ENCODE measurements at places on chromosomes 3 and 15.
A peak's percentile ranks its signal among the peaks of the same experiment; 100 is the strongest.

- no peak for ATAC-seq
These were observed 54.5 kb upstream of the MEX3B start for GRCh38 chr15:82100111-82100929.

DNA sequence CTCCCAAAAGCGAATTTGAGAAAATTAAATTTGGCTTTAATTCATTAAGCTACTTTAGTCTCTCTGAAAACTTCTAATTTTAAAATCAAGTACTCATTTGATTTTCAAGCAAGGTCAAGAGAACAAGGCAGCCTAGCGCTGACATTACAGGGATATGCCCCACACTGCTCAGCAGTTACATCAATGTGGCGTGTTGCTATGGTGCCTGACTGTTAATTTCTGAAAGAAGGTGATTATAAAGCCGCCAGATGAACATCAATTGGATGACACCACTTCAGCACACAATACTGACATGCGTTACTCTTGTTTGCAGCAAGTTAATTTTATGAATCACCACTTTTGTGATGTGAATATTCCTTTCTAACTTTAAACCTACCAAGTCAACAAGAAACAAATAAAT, 284.4 kb downstream of the FOXP1 start:
- no peak for ATAC-seq

- no peak for ATAC-seq
These were observed 270.9 kb downstream of the ULK4 start for GRCh38 chr3:41690766-41691563.

- no peak for ATAC-seq
These were observed 162.7 kb downstream of the FGF12 start for GRCh38 chr3:192564611-192565010.

- no peak for ATAC-seq
These were observed 166.8 kb downstream of the TCF12 start for GRCh38 chr15:57085267-57085666.

DNA sequence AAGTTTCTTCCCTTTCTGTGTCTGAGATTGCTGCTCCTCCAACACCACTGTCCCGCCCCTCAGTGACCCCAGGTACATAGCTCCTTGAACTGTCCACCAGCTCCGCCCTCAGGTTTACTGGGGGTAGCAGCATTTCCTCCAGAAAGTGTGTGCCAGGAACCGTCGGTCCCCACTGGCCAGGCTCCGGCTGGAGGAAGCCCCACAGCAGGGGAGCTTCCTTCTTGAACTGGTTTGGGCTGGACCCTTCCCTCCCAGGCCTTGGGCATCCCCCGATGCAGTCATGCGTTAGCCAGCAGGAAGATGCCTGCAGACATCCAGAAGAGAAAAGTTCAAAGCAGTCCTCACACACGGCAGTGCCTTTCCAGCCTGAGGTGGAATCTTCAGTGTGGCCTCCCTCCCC, 19.7 kb downstream of the PAK6 start:
- ATAC-seq, result no peak

- no peak for ATAC-seq
These were observed 856.2 kb downstream of the TUSC7 start for GRCh38 chr3:117565777-117566176.

- no peak for ATAC-seq
These were observed 78.1 kb downstream of the DCUN1D1 start for GRCh38 chr3:182902236-182902635.

GRCh38 chr3:82475306-82475705, 713.9 kb upstream of the GBE1 start:
- ATAC-seq, result no peak

GRCh38 chr3:164806188-164806587, 272.1 kb downstream of the SI start:
- ATAC-seq, result no peak

- ATAC-seq, result peak; percentile 35
These were observed 76.7 kb downstream of the BOC start for GRCh38 chr3:113287803-113288648.

GRCh38 chr3:12185172-12185710, 26.5 kb upstream of the TIMP4 start:
- no peak for ATAC-seq

DNA sequence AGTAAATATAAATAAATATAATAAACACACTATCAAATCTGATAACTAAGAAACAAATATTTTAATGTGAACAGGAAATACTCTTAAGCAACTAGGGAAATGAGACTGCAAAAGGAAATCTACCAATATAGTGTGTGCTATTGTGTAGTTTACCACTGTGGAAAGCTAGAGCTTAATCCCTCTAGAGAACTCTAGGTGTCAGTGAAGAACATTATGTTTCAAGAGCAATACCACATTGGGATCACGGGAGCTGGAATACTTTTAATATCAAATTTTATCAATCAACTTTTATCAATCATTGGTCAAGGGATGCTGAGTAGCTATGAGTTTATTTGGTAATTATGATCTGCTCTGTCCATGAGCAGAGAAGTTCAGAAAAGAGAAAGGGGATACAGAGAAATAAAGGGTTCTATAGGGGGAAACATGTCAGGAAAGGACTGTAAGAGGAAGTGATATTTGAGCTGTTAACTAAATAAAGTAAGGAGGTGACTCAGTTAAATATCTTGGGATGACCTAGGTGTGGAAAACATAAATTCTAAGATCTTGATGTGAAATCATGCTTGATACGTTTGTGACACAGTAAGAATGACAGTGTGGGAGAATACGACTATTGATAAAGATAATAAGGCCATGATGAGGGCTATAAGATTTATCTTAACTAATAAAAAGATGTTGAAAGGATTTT, 762.2 kb upstream of the ALCAM start:
- no peak for ATAC-seq

GRCh38 chr3:55591888-55592287, 104.8 kb upstream of the WNT5A start:
- peak; percentile 16 for ATAC-seq

DNA sequence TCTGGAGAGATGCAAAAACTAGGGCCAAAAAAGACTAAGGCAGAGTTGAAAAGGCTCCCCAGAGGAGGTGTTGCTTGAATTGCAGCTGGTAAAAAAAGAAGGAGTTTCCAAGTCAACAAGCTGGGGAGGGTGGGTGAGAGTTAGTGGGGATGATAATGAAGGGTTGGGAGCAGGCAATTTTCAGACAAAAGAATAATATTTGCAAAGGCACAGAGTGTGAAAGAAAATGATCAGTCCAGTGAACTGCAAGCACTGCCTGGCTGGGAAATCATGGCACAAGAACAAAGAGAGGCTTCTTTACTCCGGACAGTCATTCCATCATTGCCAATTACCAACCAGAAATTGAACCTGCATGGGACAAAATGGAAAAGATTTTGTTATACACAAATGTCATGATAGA, 42.2 kb downstream of the C3orf85 start:
- no peak for ATAC-seq

DNA sequence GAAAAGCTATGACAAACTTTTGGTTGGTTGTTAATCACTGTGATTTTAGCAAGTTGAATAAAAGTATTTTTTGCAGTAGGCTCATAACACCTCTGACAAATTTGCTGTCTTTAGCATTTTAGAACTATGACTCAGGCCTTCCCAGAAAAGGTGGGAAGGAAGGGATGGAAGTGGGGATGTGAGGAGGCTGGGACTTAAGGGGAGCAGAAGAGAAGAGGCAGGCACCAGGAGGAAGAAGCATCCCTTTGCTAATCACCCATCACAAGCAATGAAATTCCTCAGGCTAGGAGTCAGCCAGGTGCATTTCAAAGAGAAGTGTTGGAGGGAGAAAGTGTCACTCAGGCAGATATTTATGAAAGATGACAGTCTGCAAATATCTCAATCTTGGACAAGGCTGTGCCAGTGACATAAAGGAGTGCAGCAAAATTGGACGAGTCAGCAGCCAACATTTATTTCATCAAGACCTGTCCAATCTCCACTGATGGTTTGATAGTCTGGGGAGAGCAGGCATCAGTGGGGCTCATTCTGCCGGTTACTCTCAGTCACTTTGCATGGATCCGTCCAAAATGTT, 337.3 kb upstream of the ARRDC4 start:
- no peak for ATAC-seq

- no peak for ATAC-seq
These were observed 164.7 kb upstream of the RGMA start for GRCh38 chr15:93253681-93254080.

- no peak for ATAC-seq
These were observed 1504.4 kb upstream of the CADM2 start for GRCh38 chr3:83454353-83454752.

- peak; percentile 58 for ATAC-seq
These were observed 11.6 kb upstream of the TFRC start for GRCh38 chr3:196093317-196094111.

DNA sequence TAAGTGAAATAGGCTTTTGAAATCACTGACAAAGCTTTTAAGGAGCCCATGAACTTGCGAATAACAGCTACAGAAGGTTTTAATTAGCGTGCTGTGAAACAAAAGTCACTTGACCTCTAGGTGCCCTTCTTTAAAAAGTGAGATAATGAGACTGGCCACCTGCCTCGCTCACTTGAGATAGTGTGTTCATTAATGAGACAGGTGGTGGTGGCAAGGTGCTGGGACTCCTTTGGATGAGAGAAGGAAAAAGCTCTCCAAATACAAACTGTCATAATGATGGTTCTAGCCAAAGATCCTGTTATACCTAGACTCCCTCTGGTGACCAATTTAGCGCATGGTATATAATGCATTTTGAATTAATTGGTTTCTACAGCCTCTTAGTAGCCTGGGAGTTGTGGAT, 22.7 kb upstream of the IREB2 start:
- no peak for ATAC-seq

DNA sequence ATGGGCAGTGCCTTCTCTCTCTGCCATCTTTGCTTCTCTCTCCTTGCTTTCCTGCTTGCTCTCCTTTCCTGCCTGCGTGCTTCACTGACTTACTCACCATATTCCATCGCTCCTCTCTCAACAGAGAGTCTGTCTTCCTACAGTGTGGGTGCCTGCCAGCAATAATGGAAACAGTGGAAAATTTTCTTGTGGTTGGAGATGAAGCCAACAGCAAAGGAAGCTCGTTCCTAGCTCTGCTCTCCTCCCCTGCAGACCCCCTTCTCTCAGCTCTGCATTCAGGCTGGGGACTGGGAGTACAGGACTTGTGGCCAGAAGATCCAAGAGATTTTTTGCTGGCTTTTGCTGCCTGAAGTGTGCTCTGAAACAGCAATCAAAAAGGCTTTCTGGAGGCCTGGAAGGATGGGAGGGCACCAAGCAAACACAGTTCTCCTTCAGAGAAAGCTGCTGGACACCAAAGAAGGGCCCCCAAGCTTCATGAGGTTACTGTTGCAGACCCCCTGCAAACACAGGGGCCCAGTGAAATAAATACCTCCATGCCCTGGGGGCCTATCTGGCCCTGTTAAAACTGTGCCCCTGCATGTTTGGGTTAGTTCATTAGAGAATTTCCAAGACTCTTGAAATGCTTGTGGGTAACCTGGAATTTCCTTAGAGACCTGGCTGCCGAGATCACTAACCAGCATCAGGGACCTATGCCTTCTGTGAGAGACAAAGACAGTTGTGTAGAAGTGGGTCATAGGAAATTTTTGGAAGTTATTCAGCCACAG, 149.9 kb upstream of the RASGRP1 start:
- ATAC-seq, result peak; percentile 41

GRCh38 chr3:129530251-129530791, 1.9 kb downstream of the RHO start:
- no peak for ATAC-seq

DNA sequence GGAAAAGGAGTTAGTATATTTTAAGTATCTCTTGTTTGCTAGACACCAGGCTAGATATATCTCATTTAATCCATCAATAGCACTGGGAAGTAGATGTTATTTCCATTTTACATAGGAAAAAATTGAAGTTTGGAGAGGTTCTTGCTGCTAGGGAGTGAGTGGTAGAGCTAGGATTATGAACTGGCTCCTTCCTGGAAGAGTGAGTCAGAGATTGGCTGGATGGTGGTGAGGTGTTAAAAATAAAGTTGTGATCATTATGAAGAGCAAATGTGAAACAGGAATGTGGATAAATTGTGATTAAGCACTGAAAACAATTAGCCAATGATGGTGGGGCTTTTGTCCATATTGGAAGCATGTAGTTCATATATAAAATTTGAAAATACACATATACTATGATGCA, 234.2 kb downstream of the WNT5A start:
- no peak for ATAC-seq

GRCh38 chr3:12663401-12663935, 449 bp downstream of the RAF1 start:
- ATAC-seq, result peak; percentile 66

DNA sequence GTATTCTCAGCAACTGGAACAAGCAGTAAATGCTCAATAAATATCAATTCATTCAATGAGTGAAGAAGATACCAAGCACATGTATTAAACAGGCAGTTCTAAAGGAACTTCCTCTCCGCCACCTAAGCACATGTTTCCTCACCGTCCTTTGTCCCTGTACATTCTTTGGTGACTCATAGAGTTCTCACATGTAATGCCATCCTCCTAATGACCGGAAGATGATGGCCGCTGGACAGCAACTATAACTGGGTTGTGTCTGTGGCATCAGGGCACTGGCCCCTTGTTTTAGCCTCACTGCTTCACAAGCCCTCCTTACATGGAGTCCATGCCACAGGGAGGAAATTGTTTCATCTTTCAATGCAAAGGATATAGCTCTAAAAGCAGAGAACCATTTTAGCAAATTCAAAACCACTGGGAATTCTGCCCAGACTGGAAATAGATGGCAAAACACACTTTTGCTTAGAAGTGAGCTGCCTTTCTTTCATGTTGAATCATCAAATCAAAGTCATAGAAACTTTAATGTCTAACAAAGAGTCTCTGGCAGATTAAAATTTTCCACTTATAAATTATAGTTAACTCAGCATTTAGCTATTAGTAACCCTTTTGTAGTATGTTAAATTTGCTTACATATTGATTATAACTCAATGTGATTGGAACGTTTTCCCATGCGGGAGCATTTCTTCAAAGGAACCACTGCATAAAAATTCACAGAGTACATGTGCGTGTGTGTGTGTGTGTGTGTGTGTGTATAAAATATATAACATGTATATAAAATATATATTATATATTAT, 74.1 kb downstream of the GAP43 start:
- no peak for ATAC-seq

DNA sequence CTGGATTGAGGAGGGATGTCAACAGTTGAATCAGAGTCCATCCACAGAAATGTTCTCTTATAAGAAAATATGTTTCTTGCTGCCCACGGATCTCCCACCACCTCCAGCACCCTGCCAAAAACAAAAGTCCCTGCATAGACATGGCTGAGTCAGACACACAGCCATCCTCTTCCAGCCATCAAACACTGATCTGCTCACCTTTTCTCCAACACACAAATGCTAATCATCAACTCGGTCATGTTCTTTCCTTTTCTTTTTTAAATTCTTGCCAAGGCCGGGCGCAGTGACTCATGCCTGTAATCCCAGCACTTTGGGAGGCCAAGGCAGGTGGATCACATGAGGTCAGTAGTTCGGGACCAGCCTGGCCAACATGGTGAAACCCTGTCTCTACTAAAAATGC, 110.7 kb upstream of the IL12A start:
- ATAC-seq, result no peak

GRCh38 chr3:114242947-114243346, 5.6 kb upstream of the ZNF80 start:
- no peak for ATAC-seq

GRCh38 chr15:51971032-51971374, 575 bp downstream of the LEO1 start:
- ATAC-seq, result no peak

All from gastroesophageal sphincter (tissue), 4 donors.